ENCODE measurements at places on chromosomes 12 and 14. TPM values are rescaled to one million over a fixed set of nuclear protein-coding genes. Genes with fewer than 3 reads are reported as not detected.

The EPYC gene
- total RNA-seq: not detected

The ADCY4 gene
- not detected for total RNA-seq

The TBC1D30 gene
- 1.9 TPM for total RNA-seq

The MYH7 gene
- not detected for total RNA-seq

The DAO gene
- not detected for total RNA-seq

The FLVCR2 gene
- total RNA-seq: 9.2 TPM

The TMBIM4 gene
- total RNA-seq: 48.1 TPM

The GDF3 gene
- not detected for total RNA-seq

The BMP4 gene
- total RNA-seq: 1.6 TPM

The RNASE3 gene
- total RNA-seq: not detected
